ENCODE measurements at places on chromosomes 2 and 18.

- DNase-seq: peak; percentile 77
These were observed 1.6 kb downstream of the TSHZ1 start for GRCh38 chr18:75211953-75212750.

DNA sequence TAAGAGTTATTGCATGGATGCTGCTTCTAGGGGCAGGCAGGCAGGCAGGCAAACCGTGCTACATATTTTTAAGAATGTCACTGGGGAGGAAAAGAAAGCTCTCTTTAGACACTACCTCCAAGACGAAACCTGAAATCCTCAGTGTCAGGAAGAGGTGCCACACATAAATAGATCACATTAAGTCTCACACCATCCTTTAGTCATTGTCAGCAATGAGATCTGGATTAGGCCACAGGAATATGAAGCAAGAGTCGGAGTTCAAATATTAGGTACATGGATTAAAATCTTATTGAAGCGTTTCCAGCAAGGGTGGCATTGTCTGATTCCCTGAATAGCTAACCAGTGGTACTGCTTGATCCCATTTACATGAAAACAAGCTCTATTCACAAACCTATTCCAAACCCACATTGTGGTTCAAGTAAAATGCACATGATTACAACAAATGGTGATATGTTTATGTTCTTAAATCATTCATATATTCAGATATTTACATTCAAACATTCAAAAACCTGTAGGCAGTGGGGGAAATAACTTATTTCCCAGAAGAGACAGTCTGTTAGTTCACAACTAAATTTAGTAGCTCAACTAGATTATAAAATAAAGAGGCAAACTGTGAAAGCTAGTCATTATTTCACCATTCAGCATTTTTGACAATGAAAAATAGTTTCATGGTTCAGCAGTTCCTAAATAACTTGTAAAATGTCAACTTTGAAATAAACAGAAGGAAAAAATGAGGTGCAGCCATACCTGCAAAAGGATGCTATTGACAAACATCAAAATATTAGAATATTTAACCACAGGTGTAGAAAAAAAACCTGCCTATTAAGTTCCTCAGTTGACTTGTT is 195.4 kb upstream of the SIX3 start:
- DNase-seq: no peak

GRCh38 chr2:231457101-231457500 is 7.2 kb downstream of the NCL start:
- DNase-seq: no peak

GRCh38 chr2:236075802-236076201 is 92.4 kb downstream of the GBX2 start:
- no peak for DNase-seq

DNA sequence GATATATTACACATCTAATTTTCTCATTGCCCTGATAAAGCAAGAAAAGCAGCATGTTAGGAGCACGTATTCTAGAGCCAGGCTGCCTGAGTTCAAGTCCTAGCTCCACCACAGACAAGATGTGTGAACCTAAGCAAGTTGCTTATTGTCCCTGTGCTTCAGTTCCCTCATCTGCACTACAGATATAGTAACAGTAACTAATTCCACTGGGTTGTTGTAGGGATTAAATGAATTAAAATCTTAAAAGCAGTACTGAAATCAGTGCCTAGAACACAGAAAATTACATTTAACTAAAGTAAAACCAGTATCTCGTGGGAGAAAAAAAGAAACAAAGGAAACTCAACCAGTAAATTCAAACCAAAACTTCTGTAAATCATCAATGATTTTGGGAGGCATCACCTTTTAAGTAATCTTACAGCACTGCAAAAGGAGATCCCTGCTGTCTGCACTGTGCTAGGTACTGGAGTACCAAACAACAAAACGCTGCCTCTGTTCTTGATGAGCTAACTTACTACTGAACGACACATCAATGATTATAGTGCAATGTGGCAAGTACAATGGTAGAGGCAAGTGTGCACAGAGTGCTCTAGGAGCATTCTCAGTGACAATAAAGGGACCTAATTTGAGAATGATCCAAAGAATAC is 7.9 kb downstream of the MAP3K2 start:
- no peak for DNase-seq

DNA sequence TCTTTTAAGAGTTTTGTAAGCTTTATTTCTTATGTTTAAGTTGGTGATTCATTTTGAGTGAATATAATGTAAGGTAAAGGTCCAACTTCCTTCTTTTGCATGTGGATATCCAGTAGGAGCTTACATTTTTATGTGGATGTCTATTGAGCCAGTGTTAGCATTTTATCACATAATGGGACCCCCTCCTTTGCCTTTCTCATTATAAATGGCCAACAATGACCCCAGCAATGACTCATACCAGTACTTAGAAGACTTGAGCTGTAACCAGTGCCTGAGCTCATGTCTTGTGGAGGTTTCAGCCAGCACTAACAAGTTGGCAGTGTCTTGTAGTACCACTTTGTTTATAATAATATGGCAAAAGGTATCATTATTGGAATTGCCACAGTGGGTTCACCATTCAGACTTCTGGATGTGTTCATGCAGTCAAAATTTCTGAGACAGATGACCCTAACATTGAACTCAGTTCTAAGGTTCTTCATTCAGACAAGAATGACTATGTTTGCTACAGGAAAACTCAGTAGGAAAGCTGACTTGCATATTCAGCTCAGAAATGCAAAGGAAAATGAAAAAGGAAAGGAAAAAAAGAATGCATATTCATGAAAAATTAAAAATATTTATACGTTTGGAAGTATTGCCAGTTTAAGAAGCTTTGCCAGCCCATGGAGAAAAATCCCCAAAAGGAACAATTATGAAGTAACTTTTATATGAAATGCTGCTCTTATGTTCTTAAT is 41.0 kb downstream of the CDKL4 start:
- DNase-seq: no peak

DNA sequence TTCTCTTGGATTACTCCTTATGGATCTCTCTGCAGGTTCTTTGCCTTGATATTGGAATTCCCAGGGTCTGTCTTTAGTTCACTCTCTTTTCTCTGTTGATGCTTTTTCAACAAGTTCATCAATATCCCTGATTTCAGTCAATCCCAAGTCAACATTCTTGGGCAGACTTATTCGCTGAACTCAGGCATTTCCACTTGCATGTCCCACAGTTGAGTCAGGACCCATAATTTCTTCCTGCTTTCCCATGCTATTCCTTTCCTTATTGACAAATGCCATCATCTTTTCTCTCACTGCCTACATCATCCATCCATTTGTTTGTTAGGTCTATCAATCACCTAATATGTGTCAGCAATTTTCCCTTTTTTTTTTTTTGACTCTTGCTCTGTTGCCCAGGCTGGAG is 11.6 kb downstream of the GPD2 start:
- DNase-seq: no peak
